Activated CD8-positive, alpha-beta memory T cell treated with anti-CD3 and anti-CD28 coated beads, Interleukin-2, amount 50 U/mL, for 4 hours (primary cell): ENCODE measurements at places on chromosomes 1 and 21.

DNA sequence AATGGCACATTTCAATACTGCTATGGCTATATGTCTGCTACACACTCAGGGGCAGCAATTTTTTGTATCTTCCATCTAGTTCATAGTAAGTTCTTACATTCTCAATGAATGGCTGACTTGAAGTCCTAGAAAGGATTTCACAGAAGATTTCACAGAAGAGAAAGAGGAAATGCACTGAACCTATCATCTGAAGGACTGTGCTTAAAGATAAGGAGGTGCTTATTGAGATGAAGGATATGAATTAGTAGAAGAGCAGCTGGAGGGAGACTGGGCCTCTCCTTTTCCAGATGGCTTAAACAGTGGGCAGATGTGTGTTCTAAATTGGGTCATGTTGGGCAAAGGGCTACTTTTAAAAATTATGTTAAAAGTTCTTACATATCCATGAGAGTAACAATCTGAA is 14.6 kb downstream of the ADAR start:
- DNase-seq: no peak

- no peak for DNase-seq
These were observed 23.7 kb upstream of the PLPPR4 start for GRCh38 chr1:99240621-99241020.

DNA sequence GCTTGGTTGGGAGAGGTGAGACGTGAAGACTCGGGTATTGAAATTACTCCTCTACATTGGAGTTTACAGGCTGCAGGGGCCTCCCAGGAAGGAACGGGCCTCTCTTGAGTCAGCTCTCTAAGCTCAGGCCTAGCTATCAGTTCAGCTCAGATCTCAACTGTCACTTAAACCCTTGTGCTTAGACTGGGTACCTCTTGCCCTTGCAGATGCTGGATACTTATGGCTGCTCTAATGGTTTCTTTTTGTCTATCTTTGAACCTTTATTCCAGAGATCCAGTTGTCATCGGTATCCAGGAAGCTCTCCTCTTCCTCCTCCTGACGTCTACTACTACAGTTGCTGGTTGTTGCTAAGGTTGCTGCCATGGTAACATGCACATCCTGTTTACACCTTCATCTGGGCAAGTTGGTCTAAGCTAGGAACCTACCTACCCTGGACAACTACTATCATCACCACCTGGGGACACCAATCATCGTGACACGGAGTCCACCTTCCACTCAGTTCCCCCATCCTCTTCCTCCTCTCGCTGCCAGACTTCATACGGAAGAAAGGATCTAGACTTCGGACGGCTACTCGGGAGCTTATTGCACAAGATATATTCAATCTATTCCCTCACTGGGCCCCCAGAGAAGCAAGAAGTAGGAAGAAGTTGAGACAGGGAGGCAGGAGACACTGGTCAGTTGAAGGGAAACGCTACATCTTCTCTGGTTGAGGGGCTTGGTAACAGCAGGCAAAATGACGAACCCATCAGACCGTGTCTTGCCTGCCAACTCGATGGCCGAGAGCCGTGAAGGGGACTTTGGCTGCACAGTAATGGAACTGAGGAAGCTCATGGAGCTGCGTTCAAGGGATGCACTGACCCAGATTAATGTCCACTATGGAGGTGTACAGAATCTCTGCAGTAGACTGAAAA is 56.1 kb downstream of the ATP2B4 start:
- DNase-seq: no peak

DNA sequence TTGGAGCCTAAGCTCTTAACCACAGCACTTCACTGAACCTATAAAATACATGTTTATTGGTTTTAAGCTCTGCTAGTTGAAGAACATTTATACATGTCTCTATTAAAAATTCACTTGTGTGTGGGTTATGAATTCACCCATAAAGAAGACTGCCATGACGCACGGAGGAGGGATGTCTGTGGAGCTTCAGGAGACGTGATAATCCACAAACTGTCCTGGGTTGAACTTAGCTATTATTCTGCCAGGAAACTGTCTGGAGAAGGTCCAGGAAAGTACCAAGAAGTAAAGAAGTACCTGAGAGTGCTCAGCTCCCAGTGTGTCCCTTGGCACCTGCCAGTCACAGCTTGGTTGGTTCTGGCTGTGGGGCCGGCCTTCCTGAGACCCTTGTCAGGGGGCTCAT is 56.3 kb downstream of the DDR2 start:
- no peak for DNase-seq

DNA sequence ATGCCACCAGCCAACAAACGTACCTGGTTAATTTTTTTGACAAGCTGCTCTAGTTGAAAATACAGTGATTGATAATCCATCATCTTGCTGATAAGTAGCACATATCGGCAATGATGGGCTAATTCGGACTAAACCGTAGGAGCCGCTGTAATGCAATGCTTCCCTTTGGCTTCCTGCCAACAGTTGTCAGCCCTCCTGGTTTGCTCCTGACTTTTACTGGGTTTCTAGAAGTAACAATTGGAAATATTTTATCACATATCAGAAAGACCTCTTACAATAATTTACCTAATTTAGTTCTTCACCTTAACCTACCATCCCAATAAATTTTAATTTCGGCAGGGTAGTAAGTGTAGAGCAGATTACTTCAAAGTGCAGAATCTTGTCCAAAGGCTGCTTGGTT is 148.5 kb downstream of the DHRS3 start:
- DNase-seq: no peak

- no peak for DNase-seq
These were observed 8.2 kb downstream of the TBX15 start for GRCh38 chr1:118979754-118980575.

- no peak for DNase-seq
These were observed 112.2 kb upstream of the MROH9 start for GRCh38 chr1:170823120-170823519.

- no peak for DNase-seq
These were observed 124.2 kb downstream of the MRPS6 start for GRCh38 chr21:34197561-34197960.

DNA sequence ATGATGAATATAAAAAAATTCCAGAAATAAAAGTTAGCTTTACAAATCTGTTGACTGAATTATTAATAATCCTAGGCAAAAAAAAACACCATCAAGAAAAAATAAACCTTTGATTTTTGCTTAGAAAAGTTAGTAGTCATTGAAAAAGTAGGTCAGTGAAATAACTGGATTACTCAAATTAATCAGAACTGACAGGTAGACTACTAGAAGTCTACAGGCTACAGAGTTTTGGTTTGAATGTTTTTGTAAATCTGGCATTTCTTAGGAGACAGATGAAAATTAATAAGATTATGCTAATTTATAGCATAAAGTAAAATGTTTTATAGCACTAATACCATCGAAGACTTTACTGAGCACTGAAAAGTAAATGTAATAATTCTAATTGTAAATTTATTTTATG is 511.9 kb downstream of the PTPRC start:
- DNase-seq: no peak

GRCh38 chr1:25020851-25021590 is 90.9 kb upstream of the RUNX3 start:
- no peak for DNase-seq

GRCh38 chr21:46317710-46318463 is 5.8 kb downstream of the C21orf58 start:
- no peak for DNase-seq

GRCh38 chr1:198638894-198639635 is at the start of gene PTPRC:
Gene PTPRC (plus strand): TSS chr1:198639040. CDS start chr1:198639269, 229 bp downstream.
- DNase-seq: no peak

DNA sequence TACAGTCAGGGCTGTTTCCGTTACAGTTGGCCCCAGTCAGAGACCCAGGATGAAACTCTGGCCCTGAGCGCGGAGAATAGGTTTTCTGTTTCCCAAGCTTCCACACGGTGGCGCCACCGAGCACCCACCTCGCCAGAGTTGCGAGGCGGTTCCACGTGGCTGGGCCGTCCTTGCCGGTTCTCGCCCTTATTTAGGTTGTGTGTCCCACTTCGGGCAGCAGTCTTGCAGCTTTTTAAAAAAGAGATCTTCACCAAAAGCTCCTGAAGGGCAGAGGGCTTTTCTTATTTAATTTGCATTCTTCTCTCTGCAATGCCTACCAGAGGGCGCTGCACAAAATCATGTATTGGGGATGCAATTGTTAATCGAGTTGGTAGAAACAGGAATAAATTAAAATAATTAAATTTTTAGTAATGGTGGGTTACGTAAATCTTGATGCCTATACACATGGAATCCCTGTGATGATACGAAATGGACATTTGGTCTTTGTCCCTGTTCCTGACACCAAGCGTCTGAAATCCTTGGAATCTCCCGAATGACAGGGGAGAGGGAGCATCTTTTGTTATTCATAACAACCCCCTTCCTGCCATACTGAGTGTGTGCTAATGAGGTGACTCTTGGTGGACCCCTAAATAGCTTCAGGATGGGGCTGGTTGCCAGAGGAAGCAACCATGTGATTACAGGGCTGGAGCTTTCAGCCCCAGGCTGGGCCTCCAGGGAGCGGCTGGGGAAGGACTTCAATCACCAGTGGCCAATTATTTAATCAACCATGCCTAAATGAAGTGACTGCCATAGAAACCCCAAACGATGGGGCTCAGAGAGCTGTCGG is 5.6 kb upstream of the S100A7 start:
- DNase-seq: peak; percentile 65

DNA sequence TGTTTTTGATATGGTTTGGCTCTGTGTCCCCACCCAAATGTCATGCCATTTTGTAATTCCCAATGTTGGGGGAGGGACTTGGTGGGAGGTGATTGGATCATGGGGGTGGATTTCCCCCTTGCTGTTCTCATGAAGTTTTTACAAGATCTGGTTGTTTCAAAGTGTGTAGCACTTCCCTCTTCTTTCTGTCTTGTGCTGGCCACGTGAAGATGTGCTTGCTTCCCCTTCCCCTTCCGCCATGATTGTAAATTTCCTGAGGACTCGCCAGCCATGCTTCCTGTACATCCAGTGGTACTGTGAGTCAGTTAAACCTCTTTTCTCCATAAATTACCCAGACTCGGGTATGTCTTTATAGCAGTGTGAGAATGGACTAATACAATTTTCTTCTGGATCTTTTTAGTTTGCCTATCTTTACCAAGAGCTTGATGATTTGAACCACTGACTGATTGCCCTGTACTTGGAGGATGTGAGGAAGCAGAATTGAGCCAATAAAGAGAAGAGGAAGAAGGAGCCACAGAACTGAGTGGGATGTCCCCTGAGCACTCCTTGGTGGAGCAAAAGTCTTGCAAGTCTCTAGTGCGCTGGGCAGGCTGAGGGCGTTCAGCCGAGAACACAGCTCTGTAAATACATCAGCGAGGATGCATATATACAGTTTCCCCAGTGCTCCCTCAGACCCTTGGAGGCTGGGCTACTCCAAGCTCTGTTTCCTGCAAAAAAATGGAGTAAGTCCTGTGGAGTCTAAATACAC is 102.6 kb downstream of the CYYR1 start:
- no peak for DNase-seq
